ENCODE measurements at places on chromosomes 12 and 14. TPM values are rescaled to one million over a fixed set of nuclear protein-coding genes. Genes with fewer than 3 reads are reported as not detected.

Gene JDP2
- total RNA-seq: 51.2 TPM

Gene RPGRIP1
- total RNA-seq: not detected

Gene TAS2R13
- total RNA-seq: not detected

Gene MGST1
- total RNA-seq: 301 TPM

Gene TMEM233
- total RNA-seq: not detected

Gene EIF2S3B
- total RNA-seq: 0.43 TPM

Gene PSME1
- 102 TPM for total RNA-seq

Gene LTB4R2
- 3.1 TPM for total RNA-seq

Gene CPSF6
- total RNA-seq: 49.6 TPM

DNA sequence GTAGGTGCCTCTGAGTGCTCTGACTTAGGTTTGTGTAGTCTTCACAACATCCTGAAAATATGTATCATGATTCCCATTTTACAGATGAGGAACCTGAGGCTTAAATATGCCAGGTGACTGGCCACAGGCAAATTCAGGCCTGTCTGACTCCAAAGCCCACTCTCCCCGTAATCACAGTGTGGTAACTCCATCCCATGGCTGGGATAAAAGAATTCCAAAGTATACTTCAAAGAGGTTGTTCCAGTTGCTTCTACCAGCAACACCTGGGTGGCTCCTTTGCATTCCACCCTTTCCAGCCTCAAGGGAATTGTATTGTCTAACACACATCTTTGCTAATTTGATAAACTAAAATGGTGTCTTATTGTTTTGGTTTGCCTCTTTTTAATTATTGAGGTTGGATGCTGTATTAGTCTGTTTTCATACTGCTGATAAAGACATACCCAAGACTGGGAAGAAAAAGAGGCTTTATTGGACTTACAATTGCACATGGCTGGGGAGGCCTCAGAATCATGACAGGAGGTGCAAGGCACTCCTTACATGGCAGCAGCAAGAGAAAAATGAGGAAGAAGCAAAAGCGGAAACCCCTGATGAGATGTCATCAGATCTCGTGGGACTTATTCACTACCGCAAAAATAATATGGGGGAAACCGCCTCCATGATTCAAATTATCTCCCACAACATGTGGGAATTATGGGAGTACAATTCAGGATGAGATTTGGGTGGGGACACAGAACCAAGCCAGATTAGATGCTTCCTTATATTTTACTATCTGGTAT, 9.9 kb upstream of the CHST11 start:
- peaks cover 43% of the 10 kb centered on the region for H3K27me3 ChIP-seq
- H3K36me3 ChIP-seq: peaks cover 4% of the 10 kb centered on the region
- H3K4me3 ChIP-seq: no peak overlapping the region

GRCh38 chr12:59629890-59630289, 34.1 kb downstream of the SLC16A7 start:
- no peak overlapping the region for H3K27ac ChIP-seq
- peaks cover 5% of the 10 kb centered on the region for H3K36me3 ChIP-seq
- no peak overlapping the region for H3K4me3 ChIP-seq
- peaks cover 19% of the 10 kb centered on the region for H3K4me1 ChIP-seq

- H3K27me3 ChIP-seq: peaks cover 2% of the 10 kb centered on the region
- no peak for DNase-seq
- H3K4me1 ChIP-seq: peaks cover 12% of the 10 kb centered on the region
- peak overlapping the region; percentile 98 for H3K4me3 ChIP-seq
- peaks cover 11% of the 10 kb centered on the region for H3K36me3 ChIP-seq
These were observed 660 bp upstream of the MCRS1 start for GRCh38 chr12:49568442-49569162.

GRCh38 chr12:31210541-31210940, 115.4 kb downstream of the SINHCAF start:
- DNase-seq: no peak
- H3K27ac ChIP-seq: no peak overlapping the region
- H3K4me3 ChIP-seq: no peak overlapping the region
- H3K36me3 ChIP-seq: no peaks in the 10 kb centered on the region
- no peaks in the 10 kb centered on the region for H3K4me1 ChIP-seq
- H3K27me3 ChIP-seq: peaks cover 4% of the 10 kb centered on the region

GRCh38 chr12:78271546-78271945, 440.9 kb downstream of the NAV3 start:
- no peaks in the 10 kb centered on the region for H3K27me3 ChIP-seq
- DNase-seq: no peak
- no peaks in the 10 kb centered on the region for H3K36me3 ChIP-seq
- H3K4me3 ChIP-seq: no peak overlapping the region
- no peak overlapping the region for H3K27ac ChIP-seq
- peaks cover 5% of the 10 kb centered on the region for H3K4me1 ChIP-seq

DNA sequence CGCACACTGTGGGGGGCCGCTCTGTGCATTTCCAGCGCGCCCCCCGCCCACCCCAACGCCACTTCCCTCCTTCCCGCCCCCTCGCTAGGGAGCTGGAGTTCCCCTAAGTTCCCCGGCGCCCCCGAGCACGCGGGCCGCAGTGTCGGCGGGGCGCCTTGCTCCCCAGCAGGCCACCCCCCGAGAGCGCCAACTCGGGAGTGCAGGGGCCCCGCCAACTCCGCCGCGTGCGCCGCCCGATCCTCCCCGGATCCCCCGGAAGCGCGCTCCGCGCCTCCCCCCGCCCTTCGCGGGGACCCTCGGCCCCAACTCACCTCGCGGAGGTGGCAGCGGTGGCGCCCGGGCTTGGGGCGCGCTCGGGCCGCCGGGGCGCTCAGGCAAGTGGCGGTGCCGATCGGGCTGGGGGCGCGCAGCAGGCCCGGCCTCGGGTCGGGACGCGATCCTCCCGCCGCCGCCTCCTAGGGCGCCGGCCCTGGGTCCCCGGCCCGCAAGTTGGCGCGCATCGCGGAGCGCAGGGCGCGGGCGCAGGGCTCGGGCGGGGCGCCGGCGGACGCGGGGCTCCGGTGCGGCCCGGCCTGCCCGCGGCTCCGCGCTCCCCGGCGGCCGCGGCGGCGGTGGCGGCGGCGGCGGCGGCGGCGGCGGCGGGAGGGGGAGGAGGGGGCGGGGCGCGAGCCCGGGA, at the start of gene NCOR2:
Gene NCOR2 (minus strand): TSS at position 616 of the 676 bp plus-strand sequence. CDS start 72,361 bp downstream, outside the sequence.
- no peak for DNase-seq
- peak within 1 kb of the TSS; percentile 86 for H3K27ac ChIP-seq
- no peaks in the 10 kb centered on the region for H3K36me3 ChIP-seq

- H3K36me3 ChIP-seq: no peaks in the 10 kb centered on the region
- H3K27ac ChIP-seq: no peak overlapping the region
- no peaks in the 10 kb centered on the region for H3K27me3 ChIP-seq
- H3K4me1 ChIP-seq: peaks cover 6% of the 10 kb centered on the region
These were observed 228.7 kb downstream of the NUAK1 start for GRCh38 chr12:105910030-105910429.

GRCh38 chr14:39974036-39974435, 541.8 kb upstream of the FBXO33 start:
- no peaks in the 10 kb centered on the region for H3K4me1 ChIP-seq
- H3K36me3 ChIP-seq: no peaks in the 10 kb centered on the region
- peaks cover 1% of the 10 kb centered on the region for H3K27me3 ChIP-seq
- no peak overlapping the region for H3K4me3 ChIP-seq
- no peak for DNase-seq

DNA sequence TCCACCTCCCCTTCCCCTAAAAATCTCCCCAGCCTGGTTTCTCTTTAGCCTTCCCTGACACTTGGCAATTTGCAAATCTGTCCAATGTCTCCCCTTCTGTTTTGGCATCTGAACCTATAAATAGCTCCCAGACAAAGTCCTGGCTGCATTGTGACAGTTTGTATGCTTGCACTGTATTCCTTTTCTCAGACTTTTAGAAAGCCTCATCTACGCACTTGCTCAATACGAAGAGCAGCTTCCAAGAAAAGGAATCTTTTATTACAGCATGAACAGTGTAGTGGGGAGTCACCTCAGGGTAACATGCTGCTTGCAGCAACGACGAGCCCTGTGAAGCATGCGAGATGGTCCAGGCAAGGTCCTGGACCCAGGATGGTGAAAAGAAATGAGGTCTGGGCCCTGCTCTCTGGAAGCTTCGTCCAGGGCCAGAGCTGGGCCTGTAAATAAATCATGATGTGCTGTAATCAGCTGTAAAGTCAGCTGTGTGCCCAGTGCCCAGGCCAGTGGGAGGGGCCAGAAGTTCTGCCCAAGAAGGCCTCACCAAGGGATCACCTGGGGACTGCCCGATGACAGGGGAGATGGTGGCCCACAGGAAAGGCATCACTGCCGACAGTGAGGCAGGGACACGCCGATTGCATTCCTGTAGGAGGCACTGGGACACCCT, 88.3 kb downstream of the RIN3 start:
- no peak overlapping the region for H3K4me3 ChIP-seq
- peaks cover 49% of the 10 kb centered on the region for H3K4me1 ChIP-seq
- peaks cover 2% of the 10 kb centered on the region for H3K27me3 ChIP-seq
- DNase-seq: no peak
- H3K27ac ChIP-seq: peak overlapping the region; percentile 10

GRCh38 chr14:92819011-92819597, 25.0 kb downstream of the GOLGA5 start:
- DNase-seq: no peak
- no peaks in the 10 kb centered on the region for H3K4me1 ChIP-seq
- H3K4me3 ChIP-seq: no peak overlapping the region
- H3K27ac ChIP-seq: no peak overlapping the region

DNA sequence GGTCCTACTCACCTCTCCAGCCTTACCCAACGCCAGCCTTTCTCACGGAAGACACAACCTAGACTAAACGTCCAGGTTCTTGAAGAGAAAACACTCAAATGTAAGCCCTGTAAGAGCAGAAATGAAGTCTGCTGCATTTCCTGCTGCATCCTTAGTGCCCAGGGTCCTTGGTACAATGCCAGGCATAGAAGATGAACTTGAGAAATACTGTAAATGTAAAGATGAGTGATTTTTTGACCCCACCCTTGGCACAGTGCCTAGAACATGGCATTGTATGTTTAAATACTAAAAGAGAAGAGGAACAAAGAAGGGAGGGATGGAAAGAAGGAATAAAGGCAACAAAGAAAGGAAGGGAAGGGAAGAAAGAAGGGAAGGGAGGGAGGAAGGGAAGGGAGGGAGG, 514.6 kb downstream of the MED13L start:
- H3K27me3 ChIP-seq: peaks cover 1% of the 10 kb centered on the region
- H3K36me3 ChIP-seq: peaks cover 8% of the 10 kb centered on the region
- H3K4me3 ChIP-seq: no peak overlapping the region
- peaks cover 61% of the 10 kb centered on the region for H3K4me1 ChIP-seq

- no peaks in the 10 kb centered on the region for H3K36me3 ChIP-seq
- H3K4me1 ChIP-seq: peaks cover 5% of the 10 kb centered on the region
- no peak overlapping the region for H3K27ac ChIP-seq
- H3K27me3 ChIP-seq: peaks cover 11% of the 10 kb centered on the region
- H3K4me3 ChIP-seq: no peak overlapping the region
These were observed 25.0 kb upstream of the P2RX7 start for GRCh38 chr12:121107681-121108080.

DNA sequence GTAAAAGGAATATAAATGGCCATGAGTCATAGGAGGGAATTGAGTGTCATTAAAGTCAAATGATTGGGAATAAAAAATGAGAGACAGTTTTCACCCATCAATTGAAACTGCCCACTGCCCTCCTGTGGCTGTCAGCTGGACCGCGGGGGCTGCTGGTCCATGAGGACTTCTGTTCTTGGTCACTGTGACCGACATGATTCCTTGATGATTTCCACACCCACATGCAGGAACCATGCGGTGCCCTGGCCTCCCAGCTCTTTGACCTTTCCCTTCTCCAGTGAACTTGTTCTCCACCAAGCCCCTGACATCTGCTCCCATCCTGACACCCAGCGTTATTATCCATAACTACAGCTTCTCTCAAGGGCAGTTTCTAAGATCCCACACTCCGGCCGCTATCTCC, 48.4 kb downstream of the C12orf75 start:
- DNase-seq: no peak
- H3K4me1 ChIP-seq: peaks cover 11% of the 10 kb centered on the region
- peaks cover 11% of the 10 kb centered on the region for H3K36me3 ChIP-seq
- no peak overlapping the region for H3K4me3 ChIP-seq

GRCh38 chr14:92658684-92659083, 89.7 kb downstream of the LGMN start:
- peaks cover 13% of the 10 kb centered on the region for H3K4me1 ChIP-seq
- H3K27me3 ChIP-seq: peaks cover 7% of the 10 kb centered on the region
- no peak for DNase-seq
- H3K4me3 ChIP-seq: no peak overlapping the region

GRCh38 chr14:99574099-99574880, 29.7 kb downstream of the CCDC85C start:
- H3K4me1 ChIP-seq: peaks cover 80% of the 10 kb centered on the region
- peak overlapping the region; percentile 83 for H3K27ac ChIP-seq
- H3K4me3 ChIP-seq: peak overlapping the region; percentile 79
- no peaks in the 10 kb centered on the region for H3K36me3 ChIP-seq
- DNase-seq: peak; percentile 66

DNA sequence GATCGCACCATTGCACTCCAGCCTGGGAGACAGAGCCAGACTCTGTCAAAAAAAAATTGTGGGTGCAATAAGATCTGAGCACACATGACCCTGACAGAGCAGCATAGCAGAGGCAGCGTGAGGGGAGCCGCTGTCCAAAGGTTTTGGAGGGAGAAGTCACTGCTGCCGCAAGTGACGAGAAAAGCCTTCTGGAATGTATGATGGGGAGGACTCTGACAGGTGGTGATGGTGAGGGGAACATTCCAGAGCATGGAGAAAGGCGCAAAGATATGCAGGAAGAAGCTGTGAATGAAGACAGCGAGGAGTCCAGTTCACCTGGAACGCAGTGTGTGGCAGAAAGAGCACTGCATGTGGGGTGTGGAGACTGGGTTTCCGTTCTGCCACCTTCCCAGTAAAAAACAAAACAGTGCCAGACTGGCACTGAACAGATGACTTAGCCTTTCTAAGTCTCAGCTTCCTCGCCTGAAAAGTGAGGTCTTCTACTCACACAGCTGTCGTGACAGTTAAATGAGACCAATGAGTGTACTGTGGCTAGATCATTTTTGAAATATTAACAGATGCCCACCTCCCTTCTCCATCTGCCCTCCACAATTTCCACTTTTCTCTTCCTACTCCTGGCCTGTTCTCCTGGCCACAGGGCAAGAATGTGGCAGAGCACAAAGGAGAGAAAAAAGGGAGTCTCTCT, 53.4 kb upstream of the PTHLH start:
- H3K4me1 ChIP-seq: peaks cover 60% of the 10 kb centered on the region
- H3K4me3 ChIP-seq: no peak overlapping the region
- no peaks in the 10 kb centered on the region for H3K36me3 ChIP-seq
- no peak for DNase-seq
- no peaks in the 10 kb centered on the region for H3K27me3 ChIP-seq

DNA sequence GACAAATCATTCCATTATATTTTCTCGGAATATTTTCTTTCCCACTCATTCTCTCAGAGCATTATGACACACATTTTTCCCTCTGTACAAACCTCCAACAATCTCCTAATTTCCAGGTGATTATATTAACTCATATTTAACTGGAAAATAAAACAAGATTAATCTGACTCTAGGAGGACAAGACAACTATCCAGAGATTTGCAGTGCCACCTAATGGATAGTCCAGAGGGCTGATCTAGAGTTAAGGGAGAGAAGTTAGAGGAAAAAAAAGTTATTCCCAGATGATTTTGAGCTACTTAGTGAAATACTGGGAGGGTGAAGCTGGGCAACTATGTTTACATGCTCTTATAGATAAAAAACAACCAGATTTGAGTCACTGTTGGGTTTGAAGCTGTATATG, 161.7 kb downstream of the ALX1 start:
- H3K36me3 ChIP-seq: no peaks in the 10 kb centered on the region
- H3K27me3 ChIP-seq: no peaks in the 10 kb centered on the region
- no peak overlapping the region for H3K4me3 ChIP-seq
- DNase-seq: no peak
